ENCODE measurements at places on chromosomes 13 and 19.
A peak's percentile ranks its signal among the peaks of the same experiment; 100 is the strongest.

DNA sequence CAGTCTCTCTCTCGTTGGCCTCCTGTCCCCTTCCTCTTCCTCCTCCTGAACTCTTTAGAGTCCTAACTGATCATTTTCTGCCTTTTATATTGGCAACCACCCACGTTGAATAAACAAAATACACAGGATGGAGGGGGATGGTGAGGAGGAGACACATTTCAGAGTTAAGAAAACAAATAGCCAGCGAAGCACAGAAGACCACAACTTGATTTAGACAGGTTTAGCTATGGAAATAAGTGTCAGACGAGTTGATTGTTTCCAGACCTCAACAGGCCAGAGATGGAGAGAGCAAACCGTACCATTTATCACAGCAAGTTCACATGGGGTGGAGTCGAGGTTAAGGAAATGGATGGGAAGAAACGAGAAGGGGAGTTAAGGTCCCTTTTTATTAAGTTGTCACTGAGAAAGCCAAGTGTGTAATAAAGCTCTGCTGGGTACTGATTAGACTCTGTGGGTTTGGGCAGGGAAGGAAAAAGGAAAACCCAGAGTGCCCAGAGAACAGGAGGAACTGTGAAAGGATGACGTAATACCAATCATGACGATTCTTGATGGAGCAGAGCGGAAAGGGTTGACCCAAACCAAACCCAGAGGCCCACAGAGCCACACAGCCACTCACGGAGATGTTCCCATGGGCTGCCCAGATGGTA is 11.1 kb upstream of the SERP2 start:
- no peak for DNase-seq

DNA sequence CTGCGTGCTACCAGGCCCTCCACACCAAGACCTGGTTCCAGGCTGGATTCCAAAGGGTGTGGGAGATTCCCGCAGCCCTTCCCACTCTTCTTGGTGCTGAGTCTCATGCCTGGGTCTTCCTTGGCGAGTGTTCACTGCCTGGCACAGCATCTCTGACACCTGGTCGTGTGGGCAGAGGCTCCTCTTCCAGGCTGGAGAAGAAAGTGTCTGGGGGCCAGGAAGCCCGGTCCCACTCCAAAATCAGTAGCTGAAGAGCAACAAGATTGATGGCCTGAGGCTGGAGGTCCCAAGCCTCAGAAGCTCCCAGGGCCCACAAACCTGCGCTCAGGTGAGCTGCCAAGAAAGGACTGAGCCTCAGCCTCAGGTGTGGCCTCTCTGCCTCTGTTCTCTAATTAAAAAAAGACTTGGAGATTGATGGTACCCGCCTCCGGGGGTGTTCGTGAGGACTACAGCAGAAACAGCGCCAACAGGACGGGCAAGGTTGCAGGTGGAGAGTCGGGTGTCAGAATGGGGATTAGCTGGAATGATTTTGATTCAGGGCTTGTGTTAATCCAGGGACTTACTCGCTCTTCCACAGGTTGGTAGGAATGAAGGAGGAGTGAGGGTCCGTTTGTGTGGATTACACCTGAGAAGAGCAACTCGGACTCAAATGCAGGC is 217.5 kb downstream of the TEX29 start:
- DNase-seq = no peak

DNA sequence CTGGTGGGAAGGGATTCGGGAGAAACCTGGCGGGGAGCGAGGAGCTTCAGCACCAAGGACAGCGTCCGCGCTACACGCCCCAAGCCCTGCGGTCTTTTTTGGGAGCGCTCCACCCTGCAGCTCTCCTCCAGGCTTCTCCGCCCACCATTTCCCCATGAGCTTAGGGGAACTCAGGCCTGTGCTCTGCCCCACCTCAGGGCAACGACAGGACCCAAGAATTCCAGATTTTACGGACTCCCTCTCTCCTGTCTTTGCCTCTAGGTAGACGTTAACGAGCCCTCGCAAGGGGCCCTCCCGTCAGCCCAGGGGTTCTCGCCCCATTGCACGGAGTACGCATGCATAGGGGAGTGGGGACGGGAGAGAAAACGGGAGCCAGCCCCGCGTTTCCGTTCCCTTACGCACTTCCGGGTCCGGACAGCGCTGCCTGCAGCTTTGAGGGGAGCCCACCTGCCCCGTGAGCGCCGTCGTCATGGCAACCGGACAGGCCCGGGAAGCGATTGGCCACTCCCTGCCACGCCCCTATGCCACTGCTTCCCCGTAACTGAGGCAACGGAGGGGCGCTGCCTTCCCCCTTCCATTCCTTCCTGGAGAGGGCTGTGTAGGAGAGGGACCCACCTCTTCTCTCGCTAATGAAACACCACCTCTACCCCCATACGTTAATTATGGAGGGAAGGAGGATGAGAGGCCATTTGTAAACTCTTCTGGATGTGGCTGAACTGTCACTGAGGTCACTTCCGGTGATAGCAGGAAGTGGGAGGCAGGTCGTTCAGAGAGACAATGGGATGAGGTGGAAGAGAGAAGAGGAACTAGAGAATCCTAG is 20.8 kb downstream of the NOVA2 start:
- DNase-seq = peak; percentile 86

- DNase-seq = no peak
These were observed 9.0 kb downstream of the RASIP1 start for GRCh38 chr19:48731452-48731851.

GRCh38 chr13:98279473-98280175 is 102.6 kb upstream of the RNF113B start:
- DNase-seq = peak; percentile 69

Measured in DMS153 (cell line).